Naive thymus-derived CD4-positive, alpha-beta T cell (primary cell): ENCODE measurements at places on chromosomes 3 and 15. TPM values are rescaled to one million over a fixed set of nuclear protein-coding genes. Genes with fewer than 3 reads are reported as not detected.

The TCAIM gene
- polyA plus RNA-seq, result 11.3 TPM

The PRRT3 gene
- 5.4 TPM for polyA plus RNA-seq

The CORO2B gene
- not detected for polyA plus RNA-seq

The PLSCR2 gene
- not detected for polyA plus RNA-seq

The CD86 gene
- 0.07 TPM for polyA plus RNA-seq

The CFAP100 gene
- polyA plus RNA-seq, result not detected

The OR5K2 gene
- not detected for polyA plus RNA-seq

The SH2D7 gene
- not detected for polyA plus RNA-seq

The ITIH1 gene
- not detected for polyA plus RNA-seq

The FBXW12 gene
- not detected for polyA plus RNA-seq

The KIF9 gene
- 5.3 TPM for polyA plus RNA-seq
